ENCODE measurements at places on chromosomes 3 and 15.

DNA sequence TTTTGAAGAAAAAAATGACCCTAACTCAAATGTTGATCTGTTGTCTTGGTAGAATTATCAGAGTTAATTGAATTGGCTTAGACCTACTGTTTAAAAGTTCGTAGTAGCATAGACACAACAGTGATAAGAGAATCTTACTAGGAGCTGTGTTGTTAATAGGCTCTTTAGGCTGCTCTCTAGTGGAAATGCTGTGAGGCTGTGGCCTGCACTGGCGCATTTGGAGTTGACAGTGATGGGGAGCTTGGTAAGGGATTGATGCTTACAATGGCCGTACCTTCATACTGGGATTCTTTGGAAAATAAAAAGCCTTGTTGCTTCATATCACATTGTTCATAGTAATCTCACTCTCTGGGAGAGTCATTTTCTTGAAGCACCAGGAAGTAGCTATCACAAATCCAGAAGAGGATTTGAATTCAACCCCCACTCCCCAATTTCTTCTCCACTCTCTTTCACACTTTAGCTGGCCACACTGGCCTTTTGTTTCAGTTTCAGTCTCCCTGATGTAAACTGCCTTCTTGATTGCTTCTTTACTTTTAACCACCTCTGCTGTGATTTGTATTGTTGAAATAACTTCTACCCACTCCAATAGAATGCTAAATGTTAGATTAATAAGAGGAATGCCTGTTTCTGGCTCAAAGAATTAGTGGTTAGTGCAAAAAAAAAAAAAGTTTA, 56.6 kb downstream of the CEP63 start:
- DNase-seq: no peak

DNA sequence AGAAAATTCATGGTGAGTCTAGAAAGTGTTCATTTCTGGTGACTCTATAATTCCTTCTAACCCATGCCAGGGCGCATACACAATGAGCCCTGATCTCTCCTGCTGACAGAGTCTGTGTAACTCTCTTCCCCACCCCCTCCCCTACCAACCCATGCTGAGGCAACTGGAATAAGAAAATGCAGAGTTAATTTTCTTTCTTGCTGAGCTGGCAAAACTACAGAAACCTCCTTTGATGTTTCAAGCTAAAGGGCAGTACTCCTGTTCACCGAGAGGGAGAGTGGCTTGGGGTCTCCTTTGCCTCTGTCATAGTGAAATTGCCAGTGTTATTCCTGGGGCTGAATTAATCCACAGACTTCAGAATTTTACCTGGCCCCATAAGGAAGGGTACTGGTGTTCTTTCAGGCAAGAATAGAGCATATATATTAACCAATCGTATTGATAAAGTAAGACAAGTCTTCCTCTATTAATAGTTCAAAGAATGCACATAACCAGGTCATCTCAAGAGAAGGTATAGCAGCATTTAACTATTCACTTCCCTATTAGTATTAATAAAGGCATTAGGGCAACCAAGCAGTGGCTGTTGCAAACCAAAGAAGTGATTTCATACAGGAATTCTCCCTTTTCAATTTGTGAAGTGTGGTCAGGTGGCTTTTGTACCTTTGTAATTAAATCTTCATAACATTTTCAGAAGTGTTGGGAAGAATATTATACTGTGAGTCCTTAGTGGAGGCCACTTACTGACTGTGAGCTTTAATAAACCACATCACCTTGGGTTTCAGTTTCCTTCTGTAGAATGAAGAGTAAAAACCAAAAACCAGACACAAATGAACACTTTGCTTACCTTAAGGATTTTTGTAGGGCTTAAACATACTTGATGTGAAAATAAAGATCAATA, 4.1 kb downstream of the GAP43 start:
- DNase-seq: no peak

GRCh38 chr15:25838191-25838870, 24.8 kb downstream of the ATP10A start:
- no peak for DNase-seq

- DNase-seq: no peak
Observed at GRCh38 chr3:171840811-171841619, 2.1 kb upstream of the TMEM212 start.
